Fibroblast of skin of back (primary cell): ENCODE measurements at places on chromosomes 2 and 18.
A peak's percentile ranks its signal among the peaks of the same experiment; 100 is the strongest.

GRCh38 chr18:65753520-65753919, 2.7 kb downstream of the CDH7 start:
- peak; percentile 18 for DNase-seq

- DNase-seq = no peak
Measured at GRCh38 chr18:50338715-50339114, 36.1 kb upstream of the SKA1 start.

GRCh38 chr2:145012214-145012670, 492.3 kb upstream of the ZEB2 start:
- peak; percentile 53 for DNase-seq

DNA sequence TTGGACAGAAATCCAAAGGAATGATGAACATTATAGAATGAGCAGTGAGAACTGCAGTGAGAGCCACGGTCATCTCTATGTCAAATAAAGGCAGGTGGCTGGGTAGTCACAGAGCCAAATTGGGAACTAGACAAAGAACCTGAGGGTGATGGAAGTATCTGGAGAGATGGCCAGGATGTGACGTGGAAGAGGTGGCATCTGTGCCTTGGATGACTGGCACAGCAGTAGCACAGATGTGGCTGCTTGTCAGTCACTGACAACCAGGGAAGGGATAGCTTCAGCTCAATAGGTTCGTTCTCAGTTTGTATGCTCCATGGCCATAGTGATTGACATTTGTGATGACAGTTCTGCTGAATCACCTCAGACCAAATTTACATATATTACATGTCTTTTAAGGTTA, 172.3 kb downstream of the PARD3B start:
- no peak for DNase-seq

DNA sequence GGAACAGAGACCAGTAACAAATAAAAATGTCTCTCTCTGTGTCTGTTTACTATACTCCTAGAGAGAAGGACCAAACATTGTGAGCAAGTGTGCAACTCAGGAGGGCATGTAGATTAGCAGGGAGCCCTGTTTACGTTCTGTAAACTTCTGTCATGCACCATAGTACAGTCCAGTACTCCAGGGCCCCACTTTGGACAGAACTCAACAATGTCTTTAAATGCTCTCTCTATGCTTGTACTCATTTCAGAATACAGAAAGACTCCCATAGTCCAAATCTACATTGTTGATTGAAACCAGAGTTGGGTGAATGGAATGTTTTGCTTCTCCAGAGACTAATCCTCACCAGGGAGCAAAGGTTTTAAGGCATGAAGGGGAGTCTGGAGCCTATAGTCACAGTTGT, 934.8 kb downstream of the NRXN1 start:
- DNase-seq = no peak

- no peak for DNase-seq
Measured at GRCh38 chr2:238030422-238031155, 30.2 kb upstream of the SCLY start.

DNA sequence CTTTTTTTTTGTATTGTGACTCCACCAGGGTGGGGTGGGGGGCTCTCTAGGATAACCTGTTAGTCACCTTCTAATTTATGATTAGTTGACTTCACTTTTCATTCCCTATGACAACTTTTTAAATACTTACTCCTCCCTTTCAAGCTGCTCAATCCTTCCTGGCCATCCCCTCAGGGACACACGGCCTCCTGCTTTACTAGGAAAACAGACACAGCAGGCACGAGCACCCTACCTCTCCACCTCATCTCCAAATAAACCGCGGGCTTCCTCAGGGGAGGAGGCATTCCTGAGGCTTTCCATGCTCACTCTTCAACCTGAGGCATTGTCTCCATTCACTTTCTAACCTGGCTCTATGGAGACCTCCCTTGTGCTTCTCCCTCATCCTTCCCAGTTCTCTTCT, 33.0 kb downstream of the B4GALT6 start:
- DNase-seq = no peak

DNA sequence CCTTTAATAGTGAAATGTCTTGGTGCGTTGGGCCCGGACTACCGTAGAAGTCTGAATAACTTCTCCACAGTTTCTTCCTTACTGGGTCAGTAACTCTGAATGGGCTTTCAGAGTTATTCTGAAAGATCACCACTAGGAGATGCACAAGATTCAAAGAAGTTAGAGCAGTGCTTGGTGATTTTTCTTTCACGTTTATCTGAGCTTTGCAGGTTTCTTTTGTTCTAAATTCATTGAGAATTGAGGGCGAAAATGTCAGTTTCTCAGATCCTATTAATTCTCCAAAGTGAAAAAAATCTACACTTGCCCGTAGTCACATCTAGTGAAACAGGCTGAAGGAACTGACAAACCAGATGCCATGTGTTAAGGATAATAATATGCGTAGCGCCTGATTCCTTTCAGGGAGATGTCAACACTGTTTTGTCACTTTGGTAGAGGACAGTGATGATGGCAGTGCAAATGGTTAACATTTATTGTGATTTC, 70.1 kb downstream of the QPCT start:
- DNase-seq = peak; percentile 78

DNA sequence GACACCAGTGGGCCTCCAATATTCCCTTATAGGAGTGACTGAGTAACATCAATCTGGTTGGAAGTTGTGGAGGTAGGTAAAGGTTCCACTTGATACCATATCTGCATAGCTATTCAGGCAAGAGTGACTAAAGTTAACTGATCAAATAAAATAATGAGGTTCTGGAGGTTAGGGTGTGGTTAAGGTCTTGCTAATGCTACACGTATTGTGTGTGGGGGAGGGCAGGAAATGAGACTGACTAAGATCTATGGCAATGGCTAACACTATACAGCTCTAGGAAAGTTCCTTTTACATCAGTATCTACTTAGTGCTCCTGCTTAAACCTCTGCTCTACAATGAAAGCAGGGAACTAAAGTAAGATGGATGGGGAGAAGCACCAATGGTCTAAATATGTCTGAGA, 149.1 kb upstream of the MGAT5 start:
- no peak for DNase-seq

DNA sequence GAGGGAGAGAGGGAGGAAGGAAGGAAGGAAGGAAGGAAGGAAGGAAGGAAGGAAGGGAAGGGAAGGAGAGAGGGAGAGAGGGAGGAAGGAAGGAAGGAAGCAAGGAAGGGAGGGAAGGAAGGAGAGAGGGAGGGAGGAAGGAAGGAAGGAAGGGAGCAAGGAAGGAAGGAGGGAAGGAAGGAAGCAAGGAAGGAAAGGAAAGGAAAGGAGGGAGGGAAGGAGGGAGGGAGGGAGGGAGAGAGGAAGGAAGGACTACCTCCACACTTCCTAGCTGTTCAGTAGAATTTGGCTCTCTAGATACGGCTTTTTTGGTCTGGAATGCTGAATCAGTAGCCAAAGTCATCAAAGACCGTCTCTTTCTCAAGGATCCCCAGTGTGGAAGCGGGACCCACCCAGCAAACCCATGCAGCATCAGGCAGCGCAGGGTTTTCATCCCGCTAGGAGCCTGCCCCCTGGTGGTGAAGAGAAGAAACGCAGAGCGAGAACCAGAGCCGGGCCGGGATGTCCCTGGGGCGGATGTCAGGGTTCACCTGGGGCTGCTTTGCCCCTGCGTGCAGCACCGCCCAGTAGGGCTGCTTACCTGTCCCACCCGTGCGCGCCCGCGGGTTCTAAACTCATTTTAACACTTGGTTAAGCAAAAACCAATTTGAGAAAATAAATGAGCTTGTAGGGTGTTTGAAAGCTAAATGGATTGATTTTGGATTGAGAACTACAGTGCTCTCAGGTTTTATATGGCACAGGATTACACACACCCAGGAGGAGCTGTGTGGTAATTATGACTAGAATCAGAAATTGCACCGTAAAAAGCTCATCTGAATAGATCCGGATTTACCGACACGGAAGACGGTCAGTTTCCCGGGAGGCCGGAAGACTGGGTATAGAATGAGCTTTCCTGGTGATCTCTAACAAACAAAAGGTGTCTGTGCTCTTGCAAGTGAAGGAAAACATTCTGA, 48.1 kb upstream of the ARL4C start:
- DNase-seq = peak; percentile 76

DNA sequence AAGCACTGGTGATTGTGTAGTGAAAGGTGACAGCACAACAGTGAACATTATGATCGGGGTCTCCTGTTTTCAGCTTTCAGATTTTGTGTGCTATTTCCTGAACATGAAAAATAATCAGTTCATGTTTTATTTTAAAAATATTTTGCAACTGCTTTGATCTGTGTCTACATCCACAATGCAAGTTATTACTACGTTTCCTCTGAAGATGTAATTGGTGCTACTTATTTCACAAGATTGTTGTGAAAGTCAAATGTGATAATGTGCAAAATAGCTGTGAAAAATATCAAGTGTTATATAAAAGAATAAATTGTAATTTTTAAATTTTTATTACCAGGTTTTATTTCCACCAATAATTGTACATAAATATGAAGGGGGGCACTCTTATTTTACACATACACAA, 6.1 kb upstream of the GCA start:
- no peak for DNase-seq

DNA sequence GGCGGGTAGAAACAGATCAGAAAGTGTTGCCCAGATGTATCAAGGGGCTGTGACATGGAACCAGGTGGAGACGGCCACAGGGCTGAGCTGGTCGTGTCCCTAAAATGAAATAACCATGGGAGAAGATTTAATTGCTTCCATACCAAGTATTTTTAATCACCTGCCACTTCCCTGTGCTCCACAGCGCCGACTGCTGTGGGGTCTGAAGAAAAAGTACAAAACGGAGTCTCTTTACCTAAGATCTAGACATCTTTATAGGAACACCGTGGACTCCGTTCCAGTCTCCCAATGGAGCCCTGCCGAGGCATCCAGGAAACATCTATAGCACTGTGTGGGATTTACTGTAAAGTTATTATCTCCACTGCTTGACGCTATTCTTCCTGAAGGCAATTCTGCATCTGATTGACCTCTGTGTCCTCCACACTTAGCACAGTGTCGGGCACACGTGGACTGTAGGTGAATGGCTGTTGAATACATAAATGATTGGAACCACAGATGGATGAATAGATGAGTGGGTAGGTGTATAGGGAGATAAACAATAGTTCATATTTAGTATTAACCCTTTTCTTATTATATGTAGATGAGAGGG, 21.6 kb upstream of the GYPC start:
- peak; percentile 16 for DNase-seq

- no peak for DNase-seq
Measured at GRCh38 chr2:217066510-217067270, 206.8 kb upstream of the TNP1 start.

DNA sequence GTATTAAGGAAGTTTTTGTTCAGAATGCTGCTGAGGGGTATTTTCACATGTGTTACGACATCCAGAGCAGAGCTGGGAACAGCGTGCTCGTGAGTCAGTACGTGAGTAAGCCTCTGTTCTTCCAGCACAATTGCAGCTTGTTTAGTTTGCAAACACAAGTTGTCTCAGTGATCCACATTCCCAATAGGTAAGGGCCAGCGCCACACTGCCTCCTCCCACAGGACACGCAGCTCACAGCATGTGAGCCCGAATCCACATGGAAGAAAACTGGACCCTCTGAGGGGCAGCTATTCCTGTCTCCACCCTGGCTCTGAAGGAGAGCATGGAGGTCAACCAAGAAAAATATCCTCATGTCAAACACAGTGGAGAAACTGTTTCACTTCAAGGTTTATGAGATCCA, 173.9 kb upstream of the PID1 start:
- DNase-seq = peak; percentile 76

- DNase-seq = peak; percentile 22
Measured at GRCh38 chr2:195498176-195498575, 158.8 kb upstream of the SLC39A10 start.

DNA sequence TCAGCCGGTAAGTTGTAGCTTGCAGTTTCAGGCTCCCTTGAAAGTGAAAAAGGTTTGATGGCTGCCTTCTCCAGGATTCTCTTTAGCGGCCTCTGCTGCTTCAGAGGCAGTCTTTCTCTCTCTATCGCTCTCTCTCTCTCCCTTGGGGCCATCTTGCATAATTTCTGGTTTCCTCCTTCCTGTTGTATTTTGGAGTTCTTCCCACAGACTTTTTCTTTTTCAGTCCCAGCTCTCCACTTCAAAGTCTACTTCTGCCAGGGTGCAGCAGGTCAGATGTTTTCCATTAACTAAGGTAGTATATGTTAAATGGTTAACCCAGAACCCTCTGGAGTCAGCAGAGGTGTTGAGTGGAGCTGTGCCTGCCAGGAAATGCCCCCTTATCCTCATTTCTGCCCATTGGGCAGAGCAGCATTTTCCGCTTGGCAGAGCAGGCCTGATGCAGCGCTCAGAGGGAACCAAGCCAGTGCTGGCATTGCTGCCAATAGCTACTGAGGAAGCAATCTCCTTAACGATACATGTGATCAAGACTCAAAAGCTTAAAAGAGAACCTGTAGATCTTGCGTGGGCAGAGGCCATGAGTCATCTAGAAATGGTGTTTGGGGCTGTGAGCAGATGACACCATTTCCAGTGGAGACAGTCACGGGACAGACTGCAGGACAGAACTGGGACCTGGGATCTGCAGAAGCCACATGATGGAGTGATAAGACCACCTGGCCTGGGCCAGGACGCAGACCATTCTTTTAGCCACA, 20.8 kb downstream of the DBI start:
- peak; percentile 73 for DNase-seq

DNA sequence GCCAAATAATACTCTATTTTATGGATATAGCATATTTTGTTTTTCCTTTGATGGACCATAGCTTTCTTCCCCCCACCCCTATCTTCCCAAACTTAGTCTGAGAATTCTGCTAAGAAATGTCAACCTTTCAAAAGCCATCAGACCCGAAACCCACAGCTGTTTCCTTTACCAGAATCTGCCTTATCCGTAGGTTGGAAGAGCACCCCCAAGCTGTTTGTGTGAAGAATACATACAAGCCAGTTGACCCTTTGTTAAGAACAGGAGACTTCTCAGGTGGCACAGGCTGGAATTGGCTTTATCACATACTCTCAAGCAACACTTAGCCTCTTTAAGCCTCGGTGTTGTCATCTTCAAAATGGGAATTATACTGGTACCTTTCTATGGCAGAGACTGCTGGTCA, 135.1 kb downstream of the ACTR3 start:
- no peak for DNase-seq
